ENCODE measurements at places on chromosomes 5 and 9.

DNA sequence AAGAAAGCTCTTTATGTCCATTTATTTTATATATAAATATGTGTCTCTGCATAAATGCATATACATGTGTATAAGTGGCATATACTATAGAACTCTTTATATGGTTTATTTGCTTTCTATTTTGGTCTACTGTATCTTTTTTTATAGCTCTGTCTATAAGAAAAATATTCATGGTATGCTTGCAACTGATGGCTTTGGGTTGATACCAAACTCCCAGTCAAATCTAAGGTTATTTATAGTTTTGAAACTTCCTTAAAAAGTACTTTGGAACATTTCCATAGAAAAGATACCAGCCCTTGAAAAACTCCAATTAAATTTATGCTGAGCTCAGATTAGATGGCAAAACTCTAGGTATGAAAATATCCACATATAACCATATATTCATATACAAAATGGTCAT lies 120.0 kb upstream of the KLF9 start:
- DNase-seq, result no peak

DNA sequence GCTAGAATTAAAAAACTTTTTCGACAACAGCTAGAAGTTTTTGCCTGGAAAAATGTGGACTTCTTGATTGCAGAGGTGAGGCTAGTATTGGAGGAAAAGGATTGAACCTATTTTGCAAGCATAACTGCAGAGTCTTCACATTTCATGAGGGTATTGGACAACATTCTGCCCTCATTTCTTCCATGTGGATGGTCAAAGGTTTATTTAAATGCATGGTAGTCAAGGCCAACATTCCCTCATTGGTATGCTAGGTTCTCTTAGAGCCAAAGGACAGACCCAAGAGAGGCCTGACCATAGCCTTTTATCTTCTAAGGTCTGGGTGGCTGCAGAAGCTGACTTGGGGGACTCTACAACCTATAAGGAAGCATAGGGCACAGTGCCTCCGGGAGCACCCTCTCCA lies 11.2 kb downstream of the BHMT2 start:
- DNase-seq, result no peak

DNA sequence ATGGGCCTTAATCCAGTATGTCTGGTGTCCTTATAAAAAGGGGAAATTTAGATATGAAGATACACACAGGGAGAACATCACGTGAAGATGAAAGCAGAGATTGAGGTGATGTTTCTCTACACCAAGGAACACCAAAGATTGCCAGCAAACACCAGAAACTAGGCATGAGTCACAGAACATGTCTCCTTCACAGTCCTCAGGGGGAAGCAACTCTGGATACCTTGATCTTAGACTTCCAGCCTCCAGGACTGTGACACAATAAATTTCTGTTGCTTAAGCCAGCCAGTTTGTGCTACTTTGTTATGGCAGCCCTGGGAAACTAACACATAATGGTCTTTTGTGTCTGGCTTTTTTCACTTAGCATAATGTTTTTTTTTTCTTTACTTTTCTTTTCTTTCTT lies 41.2 kb upstream of the STRBP start:
- DNase-seq, result no peak

- no peak for DNase-seq
These were observed 122.5 kb downstream of the SCAMP1 start for GRCh38 chr5:78482948-78483347.
